ENCODE measurements at places on chromosomes 2 and 18. TPM values are rescaled to one million over a fixed set of nuclear protein-coding genes. Genes with fewer than 3 reads are reported as not detected.

Gene MRPL33
- 312 TPM for polyA plus RNA-seq

DNA sequence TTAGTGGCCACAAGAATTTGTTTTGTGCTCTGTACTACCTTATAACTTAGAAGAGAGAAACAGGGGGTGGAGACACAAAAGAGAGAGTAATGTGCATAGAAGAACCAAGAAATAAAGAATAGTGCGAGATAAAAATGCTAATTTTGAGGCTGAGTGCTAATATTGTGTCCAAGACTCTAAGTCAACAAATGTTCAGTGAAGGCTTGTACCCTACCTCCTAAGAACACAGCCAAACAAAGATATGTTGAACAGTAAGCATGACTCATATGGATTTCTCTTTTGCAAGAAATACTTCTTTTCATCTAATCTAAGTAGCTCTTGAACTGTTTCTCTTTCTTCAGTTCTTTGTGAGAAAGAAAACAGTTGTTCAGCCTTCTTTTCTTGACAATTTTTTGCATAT is 45.2 kb downstream of the GAREM1 start:
- no peak for DNase-seq

DNA sequence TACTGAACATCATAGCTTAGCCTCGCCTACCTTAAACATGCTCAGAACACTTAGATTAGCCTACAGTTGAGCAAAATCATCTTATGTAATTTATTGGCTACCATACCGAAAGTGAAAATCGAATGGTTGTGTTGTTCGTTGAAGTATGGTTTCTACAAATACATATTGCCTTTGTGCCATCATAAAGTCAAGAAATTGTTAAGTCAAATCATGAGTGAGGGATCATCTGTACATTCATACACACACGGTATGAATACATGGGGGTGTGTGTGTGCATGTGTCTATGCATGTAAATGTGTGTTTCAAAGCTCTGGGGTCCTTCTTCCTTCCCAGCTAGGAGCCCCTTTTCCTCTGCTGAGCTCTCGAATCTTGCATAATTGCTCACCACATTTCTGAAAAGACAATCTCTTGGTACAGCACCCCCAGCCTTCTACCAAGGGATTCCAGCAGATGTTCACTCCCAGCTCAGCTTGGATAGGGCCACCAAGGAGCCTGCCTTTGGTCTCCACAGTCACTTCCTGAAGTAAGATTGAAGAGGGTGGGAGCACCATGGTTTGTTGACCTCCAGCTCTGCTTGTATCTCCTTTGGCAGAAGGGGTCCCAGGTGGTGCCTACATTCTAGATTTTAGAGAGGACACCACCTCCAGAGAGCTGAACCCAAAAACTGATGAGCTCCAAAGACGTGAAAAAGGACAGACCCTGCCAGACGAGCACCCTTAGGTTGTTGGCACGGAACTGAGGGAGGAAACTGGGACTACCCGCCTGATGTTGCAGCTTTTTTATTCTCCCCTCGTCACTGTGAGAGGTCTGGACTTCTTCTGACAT is 33.2 kb upstream of the CYP1B1 start:
- no peak for DNase-seq

- no peak for DNase-seq
These were observed 107.6 kb upstream of the MSH2 start for GRCh38 chr2:47295131-47295980.

Gene TRIM54
- 2.1 TPM for polyA plus RNA-seq

Data from kidney (tissue), 22 donors.